ENCODE measurements at places on chromosomes 5 and 9.

GRCh38 chr5:153972240-153972639 lies 66.5 kb downstream of the FAM114A2 start:
- H3K27ac ChIP-seq, result no peak overlapping the region
- H3K4me3 ChIP-seq, result no peak overlapping the region
- H3K36me3 ChIP-seq, result no peaks in the 10 kb centered on the region
- peaks cover 3% of the 10 kb centered on the region for H3K4me1 ChIP-seq
- DNase-seq, result no peak

- H3K36me3 ChIP-seq, result peaks cover 14% of the 10 kb centered on the region
- peaks cover 3% of the 10 kb centered on the region for H3K4me1 ChIP-seq
- H3K27me3 ChIP-seq, result no peaks in the 10 kb centered on the region
- no peak overlapping the region for H3K4me3 ChIP-seq
- H3K27ac ChIP-seq, result no peak overlapping the region
These were observed 41.9 kb upstream of the TESK1 start for GRCh38 chr9:35562895-35563780.

- H3K27me3 ChIP-seq, result no peaks in the 10 kb centered on the region
- DNase-seq, result no peak
- no peaks in the 10 kb centered on the region for H3K4me1 ChIP-seq
- H3K4me3 ChIP-seq, result no peak overlapping the region
- no peaks in the 10 kb centered on the region for H3K36me3 ChIP-seq
- H3K27ac ChIP-seq, result no peak overlapping the region
These were observed 75.7 kb downstream of the TUSC1 start for GRCh38 chr9:25602400-25603044.

- no peak for DNase-seq
- no peaks in the 10 kb centered on the region for H3K4me1 ChIP-seq
- H3K27me3 ChIP-seq, result no peaks in the 10 kb centered on the region
- no peak overlapping the region for H3K27ac ChIP-seq
- H3K36me3 ChIP-seq, result no peaks in the 10 kb centered on the region
These were observed 30.2 kb upstream of the ALDH1A1 start for GRCh38 chr9:72983056-72983455.

GRCh38 chr5:88890070-88890781 lies 7.2 kb upstream of the MEF2C start:
- no peak overlapping the region for H3K4me3 ChIP-seq
- H3K4me1 ChIP-seq, result peaks cover 2% of the 10 kb centered on the region
- DNase-seq, result no peak
- H3K27ac ChIP-seq, result no peak overlapping the region
- H3K36me3 ChIP-seq, result no peaks in the 10 kb centered on the region

- DNase-seq, result no peak
- peaks cover 18% of the 10 kb centered on the region for H3K27me3 ChIP-seq
- no peaks in the 10 kb centered on the region for H3K36me3 ChIP-seq
- H3K27ac ChIP-seq, result peak overlapping the region; percentile 64
- H3K4me1 ChIP-seq, result peaks cover 13% of the 10 kb centered on the region
These were observed 32.0 kb upstream of the SPTLC1 start for GRCh38 chr9:92147030-92147851.

GRCh38 chr5:133552925-133553525 lies 59.3 kb downstream of the FSTL4 start:
- no peaks in the 10 kb centered on the region for H3K36me3 ChIP-seq
- peak; percentile 62 for DNase-seq
- no peaks in the 10 kb centered on the region for H3K4me1 ChIP-seq

- no peak for DNase-seq
- peaks cover 17% of the 10 kb centered on the region for H3K4me1 ChIP-seq
- no peak overlapping the region for H3K27ac ChIP-seq
- no peak overlapping the region for H3K4me3 ChIP-seq
- no peaks in the 10 kb centered on the region for H3K36me3 ChIP-seq
- no peaks in the 10 kb centered on the region for H3K27me3 ChIP-seq
These were observed 300.3 kb downstream of the EFNA5 start for GRCh38 chr5:107370396-107370968.

DNA sequence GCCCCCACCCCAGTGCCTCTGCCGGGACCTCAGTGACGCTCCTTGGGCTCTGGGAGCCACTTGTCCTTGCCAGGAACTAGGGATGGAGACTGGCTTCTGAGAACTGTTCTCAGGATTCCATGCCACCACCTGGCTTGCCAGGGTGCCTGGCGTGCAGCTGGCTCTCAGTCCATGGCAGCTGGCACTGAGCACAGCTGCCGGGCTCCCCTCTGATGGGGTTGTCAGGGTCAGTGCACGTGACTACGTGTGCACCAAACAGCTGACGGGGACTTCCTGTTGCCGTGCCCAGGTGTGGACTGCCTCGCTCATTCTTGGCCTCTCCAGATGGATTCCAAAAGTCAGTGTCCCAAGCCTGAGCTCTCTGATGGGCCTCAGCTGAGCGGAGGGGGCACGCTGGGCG lies 9.4 kb downstream of the KCNT1 start:
- no peaks in the 10 kb centered on the region for H3K36me3 ChIP-seq
- DNase-seq, result no peak
- H3K4me1 ChIP-seq, result no peaks in the 10 kb centered on the region
- H3K27ac ChIP-seq, result no peak overlapping the region
- H3K4me3 ChIP-seq, result no peak overlapping the region

- H3K4me3 ChIP-seq, result no peak overlapping the region
- no peaks in the 10 kb centered on the region for H3K27me3 ChIP-seq
- peaks cover 2% of the 10 kb centered on the region for H3K36me3 ChIP-seq
- H3K27ac ChIP-seq, result no peak overlapping the region
- peaks cover 1% of the 10 kb centered on the region for H3K4me1 ChIP-seq
- no peak for DNase-seq
These were observed 237.1 kb downstream of the RFX3 start for GRCh38 chr9:3288686-3289085.

- H3K36me3 ChIP-seq, result peaks cover 73% of the 10 kb centered on the region
- peaks cover 13% of the 10 kb centered on the region for H3K4me1 ChIP-seq
- H3K27me3 ChIP-seq, result no peaks in the 10 kb centered on the region
- peak; percentile 11 for DNase-seq
These were observed 23.2 kb downstream of the ZBTB34 start for GRCh38 chr9:126883636-126884035.

GRCh38 chr5:43859309-43859708 lies 256.3 kb downstream of the NNT start:
- no peak overlapping the region for H3K4me3 ChIP-seq
- H3K36me3 ChIP-seq, result no peaks in the 10 kb centered on the region
- H3K4me1 ChIP-seq, result peaks cover 1% of the 10 kb centered on the region
- no peak for DNase-seq
- H3K27me3 ChIP-seq, result no peaks in the 10 kb centered on the region
- H3K27ac ChIP-seq, result no peak overlapping the region

DNA sequence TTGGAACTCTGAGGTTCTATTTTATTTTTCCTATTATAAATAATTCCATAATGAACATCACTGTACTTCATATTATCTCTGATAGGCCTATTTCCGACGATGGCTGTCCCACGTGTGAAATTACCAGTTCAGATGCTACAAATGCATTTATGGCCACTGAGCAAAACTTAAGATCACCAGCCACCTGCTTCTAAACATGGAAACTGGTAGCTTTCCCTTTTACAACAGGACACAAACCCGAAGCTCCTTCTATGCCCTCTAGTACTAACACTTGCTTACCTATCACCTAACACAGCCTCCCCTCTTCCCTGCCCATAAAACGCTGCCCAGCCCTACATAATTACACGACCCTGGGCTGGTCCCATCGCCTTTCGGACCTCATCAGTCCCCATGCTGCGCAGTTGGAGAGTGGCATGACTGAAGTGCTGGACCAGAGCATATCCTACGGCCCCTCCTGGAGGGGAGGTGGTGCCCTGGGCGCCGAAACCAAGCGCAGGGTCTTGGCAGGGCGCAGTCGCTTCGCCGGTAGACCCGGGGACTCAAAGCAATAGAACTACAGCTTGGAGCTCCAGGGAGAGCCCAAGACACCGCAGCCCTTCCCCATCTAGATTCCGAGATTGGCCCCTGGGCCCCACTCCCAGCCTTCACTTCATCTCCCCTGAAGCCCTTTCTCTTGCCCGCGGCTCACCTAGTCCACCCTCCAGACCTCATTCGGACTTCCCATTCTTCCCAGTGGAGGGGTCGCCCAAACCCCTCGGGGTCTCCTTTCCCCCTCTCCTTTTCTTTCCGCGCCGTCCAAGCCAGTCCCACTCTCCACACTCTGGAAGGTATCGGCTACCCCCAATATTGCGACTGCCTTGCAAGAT lies 1.0 kb upstream of the SAP30L start:
- peak overlapping the region; percentile 95 for H3K4me3 ChIP-seq
- no peak overlapping the region for H3K27ac ChIP-seq
- no peaks in the 10 kb centered on the region for H3K27me3 ChIP-seq
- peaks cover 5% of the 10 kb centered on the region for H3K4me1 ChIP-seq
- H3K36me3 ChIP-seq, result peaks cover 43% of the 10 kb centered on the region

- H3K27me3 ChIP-seq, result peaks cover 5% of the 10 kb centered on the region
- no peak for DNase-seq
- H3K27ac ChIP-seq, result no peak overlapping the region
- no peaks in the 10 kb centered on the region for H3K36me3 ChIP-seq
These were observed 89.5 kb downstream of the UGCG start for GRCh38 chr9:111986035-111986556.

- no peaks in the 10 kb centered on the region for H3K36me3 ChIP-seq
- H3K27ac ChIP-seq, result no peak overlapping the region
- DNase-seq, result no peak
- no peaks in the 10 kb centered on the region for H3K27me3 ChIP-seq
- no peaks in the 10 kb centered on the region for H3K4me1 ChIP-seq
These were observed 675.9 kb downstream of the SEMA5A start for GRCh38 chr5:8869932-8870331.

DNA sequence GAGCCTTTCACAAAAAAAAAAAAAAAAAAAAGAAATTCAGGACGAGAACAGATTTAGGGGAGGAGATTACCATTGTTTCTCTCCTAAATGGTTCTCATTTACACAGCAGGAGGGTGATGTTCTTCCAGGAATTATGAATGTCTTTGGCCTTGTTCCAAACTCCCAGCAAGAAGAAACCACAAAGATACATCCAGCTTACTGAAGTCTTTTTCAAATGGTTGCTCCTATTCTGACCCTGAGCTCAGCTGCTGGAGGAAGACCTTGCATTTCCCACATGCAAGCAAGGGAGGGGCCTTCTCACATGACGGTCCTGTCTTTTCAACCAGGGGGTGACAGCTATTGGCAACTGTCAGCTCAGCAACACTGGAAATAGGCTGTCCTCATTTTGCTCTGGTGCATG lies 203.0 kb upstream of the VLDLR start:
- H3K27me3 ChIP-seq, result no peaks in the 10 kb centered on the region
- no peak overlapping the region for H3K4me3 ChIP-seq
- peaks cover 10% of the 10 kb centered on the region for H3K4me1 ChIP-seq
- no peak overlapping the region for H3K27ac ChIP-seq

- no peaks in the 10 kb centered on the region for H3K27me3 ChIP-seq
- no peak for DNase-seq
- H3K27ac ChIP-seq, result no peak overlapping the region
- no peak overlapping the region for H3K4me3 ChIP-seq
- no peaks in the 10 kb centered on the region for H3K36me3 ChIP-seq
- no peaks in the 10 kb centered on the region for H3K4me1 ChIP-seq
These were observed 101.9 kb downstream of the GADD45G start for GRCh38 chr9:89706731-89707191.

- DNase-seq, result no peak
- H3K27ac ChIP-seq, result no peak overlapping the region
- no peak overlapping the region for H3K4me3 ChIP-seq
- H3K27me3 ChIP-seq, result no peaks in the 10 kb centered on the region
These were observed 76.8 kb downstream of the ADAMTS2 start for GRCh38 chr5:179268399-179268952.

- H3K4me3 ChIP-seq, result no peak overlapping the region
- no peak for DNase-seq
- no peaks in the 10 kb centered on the region for H3K36me3 ChIP-seq
- peaks cover 2% of the 10 kb centered on the region for H3K4me1 ChIP-seq
- H3K27ac ChIP-seq, result no peak overlapping the region
- no peaks in the 10 kb centered on the region for H3K27me3 ChIP-seq
These were observed 56.2 kb downstream of the UBE2QL1 start for GRCh38 chr5:6504677-6505415.

GRCh38 chr5:37723162-37723961 lies 116.5 kb downstream of the GDNF start:
- peaks cover 22% of the 10 kb centered on the region for H3K4me1 ChIP-seq
- H3K36me3 ChIP-seq, result peaks cover 16% of the 10 kb centered on the region
- H3K27me3 ChIP-seq, result no peaks in the 10 kb centered on the region
- peak; percentile 24 for DNase-seq

DNA sequence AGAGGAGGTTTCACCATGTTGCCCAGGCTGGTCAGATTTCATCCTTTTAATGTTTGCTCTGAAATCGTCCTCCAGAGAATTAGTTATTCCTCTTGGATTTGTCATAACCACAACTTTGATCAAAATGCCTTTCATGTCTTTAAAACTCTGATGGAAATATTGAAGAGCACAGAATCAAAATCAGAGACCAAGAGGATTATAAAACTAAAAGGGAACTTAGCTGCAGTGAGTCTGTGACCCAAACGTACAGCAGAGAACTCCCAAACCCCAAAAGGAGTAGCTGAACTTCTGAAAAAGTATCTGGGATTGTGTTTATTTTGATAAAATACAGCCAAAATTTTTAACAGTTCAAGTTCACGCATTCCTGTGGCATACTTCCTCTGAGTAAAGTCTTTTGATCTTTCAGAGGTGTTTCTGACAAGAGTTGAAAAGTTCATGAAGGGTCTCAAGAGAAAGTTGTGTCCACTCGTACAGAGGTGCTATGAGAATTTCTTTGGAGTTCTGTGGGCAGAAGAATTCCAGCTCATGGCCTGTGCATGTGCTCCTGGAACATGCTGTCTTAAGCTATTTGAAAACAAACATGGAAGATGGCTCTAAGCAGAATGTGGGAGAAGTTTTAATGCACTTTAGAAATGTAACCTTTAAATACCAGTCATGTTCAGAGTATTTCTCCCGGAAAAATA lies 124.0 kb downstream of the ESM1 start:
- H3K27ac ChIP-seq, result no peak overlapping the region
- H3K27me3 ChIP-seq, result no peaks in the 10 kb centered on the region
- H3K36me3 ChIP-seq, result no peaks in the 10 kb centered on the region
- no peaks in the 10 kb centered on the region for H3K4me1 ChIP-seq

GRCh38 chr5:39092581-39093351 lies 18.6 kb upstream of the RICTOR start:
- no peaks in the 10 kb centered on the region for H3K27me3 ChIP-seq
- no peak overlapping the region for H3K4me3 ChIP-seq
- no peak for DNase-seq
- H3K4me1 ChIP-seq, result no peaks in the 10 kb centered on the region
- no peak overlapping the region for H3K27ac ChIP-seq

GRCh38 chr9:102049586-102050246 lies 311.3 kb upstream of the GRIN3A start:
- H3K27ac ChIP-seq, result no peak overlapping the region
- H3K4me3 ChIP-seq, result no peak overlapping the region
- no peak for DNase-seq
- H3K36me3 ChIP-seq, result no peaks in the 10 kb centered on the region

DNA sequence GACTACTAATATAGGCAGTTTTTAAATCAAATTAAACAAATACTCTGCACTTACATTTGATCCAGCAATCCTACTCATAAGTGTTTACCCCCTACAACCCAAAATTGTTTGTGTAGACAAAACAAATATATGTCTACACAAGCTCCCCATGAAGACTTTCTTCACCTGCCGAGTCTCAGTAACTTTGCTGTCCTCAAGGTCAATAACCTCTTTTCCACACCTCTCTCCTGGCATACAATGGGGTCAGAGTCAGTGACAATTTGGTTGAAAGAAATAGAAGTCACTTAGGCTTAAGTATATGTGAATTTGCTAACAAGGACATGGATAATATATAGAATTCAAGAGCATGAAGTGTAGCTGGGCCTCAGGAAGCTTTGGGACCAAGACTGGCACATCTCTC lies 29.1 kb downstream of the APBA1 start:
- H3K27me3 ChIP-seq, result no peaks in the 10 kb centered on the region
- no peak for DNase-seq
- H3K36me3 ChIP-seq, result no peaks in the 10 kb centered on the region
- H3K4me1 ChIP-seq, result no peaks in the 10 kb centered on the region
- H3K4me3 ChIP-seq, result no peak overlapping the region

Data from neuronal stem cell (in vitro differentiated cells).